Hepatocyte (in vitro differentiated cells): ENCODE measurements at places on chromosomes 5 and 9. TPM values are rescaled to one million over a fixed set of nuclear protein-coding genes. Genes with fewer than 3 reads are reported as not detected.

The OR1B1 gene
- not detected in 2 replicates for total RNA-seq

The MOB3B gene
- 13.3 and 14.1 TPM in 2 replicates for total RNA-seq

The SAXO1 gene
- not detected in 2 replicates for total RNA-seq

The CCDC152 gene
- 1.8 and 2.0 TPM in 2 replicates for total RNA-seq

The GABRG2 gene
- total RNA-seq: 0.43 TPM in 1 of 2 replicates, not detected in the other

The FAM169A gene
- 13.7 and 16.2 TPM in 2 replicates for total RNA-seq
